ENCODE measurements at places on chromosomes 13 and 19.
A peak's percentile ranks its signal among the peaks of the same experiment; 100 is the strongest.

- DNase-seq = no peak
Observed at GRCh38 chr19:31354799-31355664, 5.8 kb upstream of the TSHZ3 start.

DNA sequence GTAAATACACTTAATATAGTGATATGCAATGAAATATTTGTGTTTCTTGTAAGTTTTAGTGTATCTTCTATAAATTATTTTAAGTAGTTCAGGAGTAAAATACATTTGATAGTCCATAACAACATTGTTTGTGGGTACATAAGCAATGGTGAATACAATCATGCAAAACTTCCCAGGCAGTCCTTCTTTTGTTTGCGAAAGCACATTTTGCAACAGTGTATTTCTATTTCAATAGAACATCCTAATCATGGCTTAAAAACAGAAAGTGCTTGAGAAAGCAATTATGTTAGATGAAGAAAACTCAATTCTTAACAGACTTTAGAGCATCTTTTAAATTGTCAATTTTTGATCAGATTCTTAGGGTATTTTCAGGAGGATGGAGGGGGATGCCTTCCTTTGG, 155.6 kb downstream of the POSTN start:
- no peak for DNase-seq

GRCh38 chr19:19482809-19483596, 32.3 kb downstream of the TSSK6 start:
- DNase-seq = no peak

DNA sequence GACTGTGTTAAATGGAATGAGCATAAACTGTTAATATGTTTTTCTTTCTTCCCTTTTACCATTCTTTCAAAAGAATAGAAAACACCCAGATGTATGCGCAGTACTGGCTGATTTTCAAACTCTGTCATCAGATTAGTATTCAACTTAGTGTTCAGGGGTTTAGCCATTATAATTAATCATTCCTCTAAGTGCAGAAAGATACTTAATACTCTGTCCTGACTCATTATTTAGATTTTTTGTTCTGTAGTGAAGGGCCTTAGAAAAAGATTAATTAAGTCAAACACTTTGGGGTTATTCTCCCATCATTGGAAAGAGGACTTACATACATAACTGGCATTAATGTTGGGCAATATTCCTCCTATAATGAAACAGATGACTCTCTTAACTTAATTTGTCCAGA, 1316.7 kb upstream of the SLC10A2 start:
- DNase-seq = no peak

- peak; percentile 67 for DNase-seq
Observed at GRCh38 chr13:102773441-102774213, at the start of gene TEX30. TSS of gene TEX30 (minus strand) at chr13:102773786. CDS start at chr13:102770026, 3,760 bp downstream.

- no peak for DNase-seq
Observed at GRCh38 chr13:60924856-60925255, 490.8 kb downstream of the PCDH20 start.

DNA sequence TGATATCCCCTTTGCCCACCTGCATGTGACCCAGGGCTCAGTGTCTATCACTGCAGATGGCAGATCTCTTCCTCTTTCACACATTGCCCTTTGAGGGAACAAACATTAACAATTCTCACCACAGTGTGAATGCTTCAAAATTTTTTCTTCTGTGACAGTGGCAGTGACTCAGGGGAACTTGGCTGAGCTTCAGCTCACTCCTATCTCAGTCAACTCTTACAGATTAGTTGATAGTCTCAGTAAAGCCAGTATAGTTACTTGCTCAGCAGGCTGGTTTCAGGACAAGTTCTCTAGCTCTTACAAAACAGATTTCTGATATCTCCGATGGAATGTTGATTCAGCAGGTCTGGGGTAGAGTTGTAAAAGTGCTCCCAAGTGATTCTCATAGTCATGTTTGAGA, 166.9 kb downstream of the DLEU7 start:
- DNase-seq = no peak

GRCh38 chr13:92255526-92255925, 857.1 kb downstream of the GPC5 start:
- no peak for DNase-seq

All from stimulated activated CD8-positive, alpha-beta memory T cell treated with anti-CD3 and anti-CD28 coated beads, Interleukin-4, amount 100 ng/mL, for 4 hours (primary cell).